ENCODE measurements at places on chromosomes 2 and 18.

DNA sequence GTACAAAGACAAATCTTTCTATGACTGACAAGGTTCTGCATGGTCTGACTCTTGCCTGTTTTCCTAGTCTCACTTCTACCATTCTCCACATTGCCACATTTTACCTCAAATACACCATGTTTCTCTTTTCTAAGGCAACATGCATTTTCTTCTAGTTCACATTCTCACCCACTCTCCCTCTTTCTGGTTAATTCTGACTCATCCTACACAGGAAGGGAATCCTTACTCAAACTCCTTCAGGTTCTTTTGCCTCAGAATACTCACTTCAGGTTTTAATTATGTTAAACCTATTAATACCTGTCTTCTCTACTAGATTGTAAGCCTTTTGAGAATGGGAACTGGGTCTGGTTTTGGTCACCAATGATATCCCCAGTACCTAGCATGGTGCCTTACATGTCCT, 47.2 kb downstream of the MAP2 start:
- no peak for DNase-seq

- DNase-seq, result no peak
Measured at GRCh38 chr2:127330753-127331152, 36.8 kb upstream of the ERCC3 start.

DNA sequence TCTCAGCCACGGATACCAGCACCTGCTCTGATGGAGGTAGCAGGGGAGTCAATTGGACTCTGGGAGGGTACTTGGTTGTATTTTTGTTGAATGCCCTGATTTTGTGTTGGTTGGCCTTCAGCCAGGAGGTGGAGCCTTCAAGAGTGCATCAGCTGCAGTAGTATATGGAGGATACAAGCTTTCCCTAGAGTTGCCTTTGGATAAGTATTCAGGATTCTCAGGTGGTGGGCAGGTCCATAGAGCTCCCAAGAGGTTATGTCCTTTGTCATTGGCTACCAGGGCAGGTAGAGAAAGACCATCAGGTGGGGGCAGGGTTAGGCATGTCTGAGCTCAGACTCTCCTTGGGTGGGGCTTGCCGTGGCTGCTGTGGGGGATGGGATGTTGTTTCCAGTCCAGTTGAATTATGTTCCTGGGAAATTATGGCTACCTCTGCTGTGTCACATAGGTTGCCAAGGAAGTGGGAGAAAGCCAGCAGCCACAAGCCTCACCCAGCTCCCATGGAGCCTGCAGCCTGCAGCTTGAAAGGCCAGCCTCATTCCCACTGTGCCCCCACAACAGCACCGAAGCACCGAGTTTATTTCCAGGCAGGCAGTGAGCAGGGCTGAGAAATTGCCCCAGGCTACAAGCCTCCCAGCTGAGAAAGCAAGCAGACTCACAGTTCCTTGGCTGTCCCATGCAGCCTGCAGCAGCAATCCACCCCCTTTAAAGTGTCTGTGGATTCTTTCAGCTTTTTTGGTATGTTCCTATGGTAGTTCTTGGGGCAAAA, 38.6 kb upstream of the CHST9 start:
- DNase-seq, result no peak

- DNase-seq, result no peak
Measured at GRCh38 chr2:57877811-57878170, 168.8 kb upstream of the VRK2 start.

- DNase-seq, result no peak
Measured at GRCh38 chr2:3443083-3443482, 63.6 kb downstream of the TRAPPC12 start.

All from natural killer cell (primary cell).